ENCODE measurements at places on chromosomes 2 and 18.

DNA sequence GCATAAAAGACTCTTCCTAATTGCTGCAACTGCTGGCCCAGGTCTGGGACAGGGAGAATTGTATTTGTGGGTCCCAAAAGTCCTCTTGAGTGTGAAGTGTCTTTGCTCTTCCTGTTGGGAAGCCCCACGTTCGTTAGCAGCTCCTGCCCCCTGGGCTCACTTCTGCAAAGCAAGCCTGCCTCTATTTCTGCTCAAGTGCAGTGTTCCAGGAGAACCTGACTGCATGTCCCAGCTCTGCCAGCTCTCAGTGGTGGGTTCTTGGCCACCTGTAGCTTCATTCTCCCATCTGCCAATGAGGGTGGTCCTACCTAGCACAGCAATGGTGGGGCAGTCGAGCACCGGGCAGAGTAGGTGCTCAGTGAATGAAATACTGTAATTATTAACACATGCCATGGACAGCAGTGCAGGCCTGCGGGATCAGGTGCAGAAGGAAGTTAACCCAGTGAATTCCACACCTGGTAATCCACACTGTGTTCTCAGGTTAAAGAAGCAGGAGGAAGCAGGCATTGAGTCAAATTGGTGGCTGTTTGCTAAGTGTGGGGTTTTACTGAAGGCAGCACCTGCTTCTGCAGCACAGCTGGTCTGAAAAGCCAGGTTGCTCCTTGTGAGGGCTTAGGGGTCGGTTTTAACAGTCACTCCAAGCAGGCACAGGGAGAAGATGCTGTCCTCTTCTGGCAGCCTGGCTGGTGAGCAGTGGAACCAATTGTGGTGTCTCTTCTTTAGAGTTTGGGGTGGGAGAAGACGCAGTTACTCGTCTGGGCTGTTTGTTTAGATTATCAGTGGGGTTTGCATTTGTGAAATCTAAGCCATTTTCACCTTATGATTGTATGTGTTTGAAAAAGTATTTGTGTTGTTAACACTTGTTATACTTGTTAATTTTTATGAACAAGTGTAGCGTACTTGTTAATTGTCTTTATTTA lies 54.3 kb downstream of the DGKD start:
- DNase-seq, result peak; percentile 30

- no peak for DNase-seq
These were observed 284.0 kb upstream of the GCFC2 start for GRCh38 chr2:75994759-75995158.

DNA sequence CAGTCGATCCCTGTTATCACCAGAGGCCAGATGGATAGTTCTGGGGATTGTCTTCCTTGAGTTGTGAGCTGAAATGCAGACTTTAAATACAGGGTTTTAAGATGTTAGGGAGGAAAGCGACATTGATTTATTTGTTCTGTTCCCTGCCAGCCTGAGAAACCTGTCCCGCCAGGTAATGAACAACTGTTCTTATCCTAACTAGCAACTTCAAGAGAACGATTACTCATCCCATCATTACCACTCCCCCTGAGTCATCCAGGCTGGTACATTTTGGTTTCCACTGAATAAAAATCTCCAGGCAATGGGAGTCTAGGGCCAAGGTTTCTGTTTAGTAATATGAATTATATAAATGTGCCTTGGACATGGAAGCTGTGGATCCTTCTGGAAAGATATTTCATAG lies 131.2 kb downstream of the LYPD6B start:
- DNase-seq, result no peak

DNA sequence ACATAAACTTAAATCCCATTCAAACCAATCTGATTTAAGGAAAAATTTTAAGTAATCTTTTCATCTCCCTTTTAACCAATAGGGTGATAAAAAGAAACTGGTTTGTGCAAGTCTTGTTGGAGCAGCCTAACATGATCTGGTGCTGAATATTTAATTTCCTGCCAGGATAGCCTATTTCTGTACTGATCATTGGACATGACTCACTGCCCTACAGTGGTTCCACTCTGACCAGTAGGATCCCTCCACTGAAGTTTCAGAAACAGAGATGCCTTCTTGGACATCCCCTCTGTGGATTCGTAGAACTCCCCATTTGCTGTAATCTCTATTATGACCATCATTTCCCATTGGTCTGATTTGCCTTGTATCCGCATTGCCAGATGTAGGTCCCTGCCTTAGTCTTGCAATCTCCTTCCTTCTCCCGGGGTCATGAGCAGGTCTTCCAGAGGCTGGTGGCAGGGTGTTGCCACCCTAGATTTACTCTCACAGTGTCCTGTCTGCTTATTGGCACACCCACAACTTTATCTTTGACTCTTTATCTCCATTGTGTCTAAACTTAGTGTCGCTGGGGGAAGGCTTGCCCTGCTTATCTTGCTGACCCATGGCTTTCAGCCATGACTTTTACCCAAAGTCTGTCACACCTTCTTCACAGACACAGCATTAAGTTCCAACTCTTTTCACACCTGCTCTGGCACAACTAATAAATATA lies 12.3 kb upstream of the SETBP1 start:
- no peak for DNase-seq

DNA sequence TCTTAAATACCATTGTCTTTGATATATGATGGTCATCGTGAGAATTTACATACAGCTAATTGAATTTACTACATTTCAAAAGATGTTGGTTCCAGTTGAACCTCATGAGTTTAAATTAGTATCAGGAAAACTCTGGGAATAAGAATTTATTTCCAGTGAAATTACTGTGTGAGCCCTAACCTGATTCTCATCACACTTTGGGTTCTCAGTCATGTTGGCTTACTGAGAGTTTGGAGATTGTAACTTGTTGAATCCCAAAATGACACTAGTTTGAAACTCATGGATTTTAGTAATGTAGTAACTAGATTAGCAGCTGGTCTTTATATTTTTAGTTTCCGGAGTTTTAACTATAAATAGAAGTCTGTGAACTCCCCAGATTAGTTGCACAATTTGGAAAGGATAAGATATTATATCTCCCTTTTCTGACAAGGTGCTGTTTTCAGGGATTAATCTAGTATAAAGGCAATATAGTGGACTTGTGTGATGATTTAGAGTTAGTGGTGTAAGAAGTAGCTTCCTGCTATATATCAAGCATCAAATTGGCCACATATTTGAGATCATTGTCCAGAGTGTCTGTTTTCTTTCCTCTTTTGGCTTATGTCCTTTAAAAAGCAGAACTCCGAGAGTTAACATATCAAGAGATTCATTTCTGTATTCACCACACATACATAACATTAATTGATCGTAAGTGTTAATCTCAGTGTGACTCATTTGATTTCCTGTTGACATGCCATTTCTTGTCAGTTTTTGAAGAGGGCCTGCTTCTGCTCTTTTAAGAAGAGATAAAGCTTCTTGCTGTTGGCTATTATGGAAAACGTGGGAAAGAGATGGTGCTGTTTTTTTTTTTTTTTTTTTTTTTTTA lies 15.7 kb downstream of the NDUFV2 start:
- no peak for DNase-seq

DNA sequence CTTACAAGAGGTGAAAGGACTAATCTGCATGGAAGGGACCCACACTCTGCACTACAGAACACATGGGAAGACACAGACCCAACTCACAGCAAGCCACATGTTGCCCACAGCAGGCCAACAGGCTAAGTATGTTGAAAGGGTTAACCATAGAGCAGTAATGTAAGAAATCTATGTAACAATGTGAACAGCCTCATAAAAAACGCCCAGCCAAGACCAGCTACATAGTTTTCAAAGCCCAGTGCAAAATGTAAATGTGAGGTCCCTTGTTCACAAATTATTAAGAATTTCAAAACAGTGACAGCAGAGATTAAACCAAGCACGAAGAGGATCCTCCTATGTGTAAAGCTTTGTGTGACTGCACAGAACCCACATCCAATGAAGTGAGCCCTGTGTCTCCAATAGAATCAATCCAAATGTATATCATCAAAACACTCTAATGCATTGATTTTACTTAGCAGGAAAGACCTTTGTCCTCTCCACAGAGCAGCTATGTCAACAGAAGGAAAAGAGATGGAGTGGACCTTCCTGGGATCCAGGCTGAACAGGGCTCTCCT lies 210.1 kb downstream of the AGPS start:
- no peak for DNase-seq

- DNase-seq, result no peak
These were observed 42.0 kb downstream of the CCDC148 start for GRCh38 chr2:158414538-158414937.

GRCh38 chr2:211946960-211947359 lies 591.6 kb downstream of the ERBB4 start:
- no peak for DNase-seq

- no peak for DNase-seq
These were observed 2.5 kb upstream of the YES1 start for GRCh38 chr18:814300-815084.
